ENCODE measurements at places on chromosomes 7 and 10.
A peak's percentile ranks its signal among the peaks of the same experiment; 100 is the strongest.

DNA sequence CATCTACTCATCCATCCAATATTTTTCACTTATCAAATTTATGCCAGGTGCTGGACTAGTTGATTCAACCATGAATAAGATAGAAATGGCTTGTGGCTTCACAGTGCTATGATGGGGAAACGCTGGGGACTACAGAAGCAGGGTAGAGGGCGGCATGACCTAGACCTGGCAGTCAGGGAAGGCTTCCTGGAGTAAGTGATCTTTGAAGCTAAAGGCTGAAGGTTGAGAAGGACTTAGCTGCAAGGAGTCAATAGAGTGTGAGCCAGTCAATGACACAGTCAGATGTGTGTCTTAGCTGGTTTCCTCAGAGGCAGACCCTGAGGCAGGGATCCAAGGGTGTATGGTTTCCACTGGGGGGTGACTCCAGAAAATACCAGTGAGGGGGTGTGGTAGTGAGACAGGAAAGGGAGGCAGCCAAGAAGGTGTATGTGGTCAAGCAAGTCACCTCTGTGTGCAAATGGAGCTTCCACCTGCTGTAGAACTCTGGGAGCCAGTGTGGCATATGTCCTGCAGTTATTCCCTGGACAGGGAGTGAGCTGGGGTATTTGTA lies 10.3 kb downstream of the PRF1 start:
- peak; percentile 8 for DNase-seq

GRCh38 chr7:159122276-159122675 lies 22.4 kb downstream of the VIPR2 start:
- no peak for DNase-seq

GRCh38 chr7:129750091-129750490 lies 138.6 kb downstream of the NRF1 start:
- no peak for DNase-seq

DNA sequence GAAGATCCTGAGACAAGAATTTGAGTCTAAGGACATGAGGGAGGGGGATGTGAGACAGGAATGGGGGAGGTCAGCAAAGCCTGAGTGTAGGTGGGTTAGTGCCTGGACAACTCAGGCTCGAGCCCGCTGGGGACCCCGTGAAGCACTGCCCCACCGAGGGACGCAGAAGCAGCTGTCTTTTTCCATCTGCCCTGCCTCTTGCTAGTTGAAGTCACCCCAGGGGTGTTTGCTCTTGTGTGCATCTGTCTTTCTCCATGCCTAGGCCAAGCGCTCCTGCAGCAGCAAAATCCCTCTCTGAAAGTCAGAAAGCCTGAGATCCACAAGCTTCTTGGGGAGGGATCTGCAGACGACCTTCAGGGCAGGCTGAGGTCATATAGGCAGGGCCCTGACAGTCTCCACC lies 79.0 kb upstream of the CELF2 start:
- DNase-seq: no peak

DNA sequence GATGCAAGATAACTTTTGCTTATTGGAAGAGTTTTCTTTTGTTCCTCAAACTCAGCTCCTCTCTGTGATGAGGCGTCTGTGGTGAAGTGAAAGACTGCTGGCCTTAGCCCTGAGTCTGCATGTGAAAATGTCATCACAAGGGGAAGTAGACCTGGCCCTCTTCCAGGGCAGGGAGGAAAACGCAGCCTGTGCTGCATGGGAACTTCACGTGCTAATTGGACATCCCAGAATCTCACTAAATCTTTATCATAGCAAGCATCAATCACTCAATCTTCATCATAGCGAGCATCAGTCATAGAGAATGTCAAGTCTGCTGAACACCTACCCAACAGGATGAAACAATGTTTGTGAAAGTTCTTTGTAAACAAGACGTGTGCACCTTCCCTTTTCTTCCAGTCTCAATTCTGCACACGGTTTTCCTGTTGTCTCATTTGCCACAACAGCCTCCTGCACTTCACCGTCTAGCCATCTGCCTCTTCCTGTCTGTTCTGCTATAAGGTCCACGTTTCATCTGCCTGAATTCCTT lies 314.6 kb downstream of the FRMD4A start:
- peak; percentile 52 for DNase-seq

DNA sequence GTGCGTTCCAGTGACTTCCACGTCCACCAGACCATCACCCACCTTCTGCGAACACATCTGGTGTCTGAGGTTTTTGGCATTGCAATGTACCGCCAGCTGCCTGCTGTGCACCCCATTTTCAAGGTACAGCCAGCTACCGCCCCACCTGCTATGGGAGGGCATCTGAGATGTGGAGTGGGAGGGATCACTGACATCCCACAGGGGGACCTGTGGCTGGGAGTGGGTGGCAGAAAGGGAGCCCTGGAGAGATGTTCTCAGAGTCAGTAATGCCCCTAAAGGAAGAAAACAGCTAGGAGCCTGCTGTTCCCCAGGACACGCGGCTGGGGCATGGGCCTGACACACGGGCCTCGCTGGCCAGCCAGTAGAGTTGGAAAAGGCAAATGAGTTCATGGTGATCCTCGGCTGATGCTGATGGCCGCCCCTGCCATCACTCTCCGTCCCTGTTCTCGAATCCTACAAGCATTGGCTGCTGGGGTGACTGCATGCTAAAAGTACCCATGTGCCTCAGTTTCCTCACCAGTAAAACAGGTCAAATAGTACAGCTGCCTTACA lies 66.6 kb downstream of the ALOX5 start:
- peak; percentile 38 for DNase-seq

DNA sequence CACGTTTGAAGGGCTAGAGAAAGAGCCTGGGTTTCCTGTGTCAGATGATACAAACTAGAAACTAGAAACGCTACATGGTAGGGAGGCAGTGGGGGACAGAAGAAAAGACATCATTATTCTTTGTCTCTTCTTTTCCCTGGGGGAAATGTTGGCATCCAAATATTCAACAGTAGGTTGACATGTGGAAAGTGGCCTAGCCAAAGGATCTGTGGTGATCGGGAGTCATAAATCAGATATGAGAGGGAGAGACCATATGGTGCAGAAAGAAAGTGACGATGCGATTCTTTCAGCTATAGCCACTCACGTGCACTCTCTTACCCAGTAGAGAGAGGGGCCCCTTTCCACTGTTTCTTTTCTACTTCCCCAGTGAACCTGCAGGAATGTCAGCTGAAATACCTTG lies 964.7 kb downstream of the LRMDA start:
- no peak for DNase-seq

- DNase-seq: no peak
These were observed 62.6 kb downstream of the CALD1 start for GRCh38 chr7:134842062-134842461.

- no peak for DNase-seq
These were observed 25.9 kb downstream of the TNRC18 start for GRCh38 chr7:5397736-5398135.

- DNase-seq: no peak
These were observed 63.5 kb downstream of the PAX2 start for GRCh38 chr10:100808876-100809275.

DNA sequence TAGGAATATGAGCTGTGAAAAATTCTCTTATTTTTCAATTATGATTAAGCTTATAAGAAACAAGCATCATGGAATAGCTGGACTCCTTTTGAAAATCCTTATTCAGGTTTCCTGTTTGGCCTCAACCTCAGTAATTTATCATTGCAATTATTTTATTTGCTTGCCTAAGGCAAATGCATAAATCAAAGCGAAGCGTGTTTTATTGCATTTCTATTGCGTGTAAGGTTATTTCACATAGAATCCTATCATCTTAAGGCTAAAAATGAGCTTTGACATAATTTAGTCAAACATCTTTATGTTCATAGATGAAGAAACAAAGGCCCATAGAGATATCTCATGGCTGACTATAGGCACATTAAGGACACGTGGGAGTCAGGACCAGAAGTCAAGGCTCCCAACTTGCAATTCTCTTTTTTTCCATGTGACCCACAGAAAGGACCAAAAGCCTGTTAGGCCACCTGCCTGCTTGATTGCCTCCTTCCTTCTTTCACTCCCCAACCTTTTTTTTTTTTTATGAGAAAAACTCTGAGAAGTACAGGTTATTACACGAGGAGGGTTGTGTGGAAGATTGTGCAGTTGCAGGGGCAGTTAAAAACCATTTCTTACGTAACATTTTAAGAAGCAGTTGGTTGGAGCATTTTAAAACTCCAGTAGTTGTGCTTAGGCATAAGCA lies 261.0 kb downstream of the HDAC9 start:
- DNase-seq: no peak

DNA sequence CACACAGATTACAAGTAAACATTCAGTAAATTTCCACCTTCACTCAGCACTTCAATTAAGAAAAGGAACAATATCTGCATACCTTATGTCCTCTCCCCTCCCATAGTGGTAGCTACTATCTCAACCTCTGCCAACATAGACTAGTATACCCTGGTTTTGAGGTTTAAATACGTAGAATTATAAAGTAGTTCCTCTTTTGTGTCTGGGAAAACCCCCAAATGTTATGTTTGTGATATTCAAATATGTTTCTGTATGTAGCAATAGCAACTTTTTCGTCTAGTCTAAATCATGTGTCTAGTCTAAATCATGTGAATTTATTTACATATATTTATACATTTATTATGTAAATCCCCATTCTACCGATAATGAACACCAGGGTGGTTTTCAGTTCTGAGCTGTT lies 13.2 kb upstream of the CAMK2B start:
- no peak for DNase-seq

DNA sequence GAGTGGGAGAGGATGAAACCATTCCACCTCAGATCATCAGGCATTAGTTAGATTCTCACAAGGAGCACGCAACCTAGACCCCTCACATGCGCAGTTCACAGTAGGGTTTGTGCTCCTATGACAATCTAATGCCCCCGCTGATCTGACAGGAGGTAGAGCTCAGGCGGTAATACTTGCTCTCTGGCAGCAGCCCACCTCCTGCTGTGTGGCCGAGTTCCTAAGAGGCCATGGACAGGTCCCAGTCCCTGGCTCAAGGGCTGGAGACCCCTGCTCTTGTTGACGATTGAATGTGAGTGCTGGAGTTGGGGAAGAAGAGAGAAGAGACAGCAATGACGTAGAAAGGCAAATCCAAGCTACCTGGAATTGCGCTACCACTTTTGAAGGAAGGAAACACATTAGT lies 267.2 kb downstream of the TFEC start:
- no peak for DNase-seq

GRCh38 chr10:71581376-71581775 lies 138.2 kb downstream of the C10orf105 start:
- DNase-seq: no peak

GRCh38 chr7:16883918-16884317 lies 2.1 kb upstream of the AGR3 start:
- DNase-seq: no peak

DNA sequence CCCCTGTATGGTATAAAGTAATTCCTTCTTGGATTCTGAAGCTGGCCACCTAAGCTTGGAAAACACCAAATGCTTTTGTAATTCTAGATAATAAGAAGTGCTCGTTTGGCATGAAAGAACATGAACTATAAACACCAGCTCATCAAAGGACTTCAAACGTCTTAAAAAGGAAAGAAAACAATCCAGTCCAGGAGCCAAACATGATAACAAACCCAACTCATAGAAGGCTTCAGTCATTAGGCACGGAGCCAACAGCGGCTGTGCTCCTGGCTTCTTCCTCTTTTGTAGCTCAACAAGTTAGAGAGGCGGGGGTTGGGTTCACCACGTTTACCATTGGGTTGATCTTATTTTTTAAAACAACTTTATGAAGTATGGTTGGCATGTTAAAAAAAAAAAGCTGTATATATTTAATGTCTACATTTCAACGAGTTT lies 56.4 kb upstream of the ECHDC3 start:
- DNase-seq: no peak

DNA sequence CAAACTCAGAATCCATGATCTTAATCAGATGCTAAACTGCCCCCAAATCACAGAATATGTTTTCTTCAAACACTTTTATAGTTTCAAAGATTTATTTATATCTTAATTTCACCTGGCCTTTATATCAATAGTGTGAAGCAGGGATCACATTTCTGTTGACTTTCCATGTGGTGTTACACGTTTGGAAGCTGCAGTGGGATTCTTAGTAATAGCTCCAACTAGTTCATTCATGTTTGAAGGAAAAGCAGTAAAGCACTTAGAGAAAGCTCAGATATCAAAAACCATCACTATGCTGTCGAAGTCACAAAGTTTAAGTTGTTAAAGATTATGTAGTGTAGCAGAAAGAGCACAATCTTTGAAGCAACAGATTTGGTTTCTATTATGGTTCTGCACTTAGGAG lies 16.8 kb downstream of the ENO4 start:
- DNase-seq: no peak

DNA sequence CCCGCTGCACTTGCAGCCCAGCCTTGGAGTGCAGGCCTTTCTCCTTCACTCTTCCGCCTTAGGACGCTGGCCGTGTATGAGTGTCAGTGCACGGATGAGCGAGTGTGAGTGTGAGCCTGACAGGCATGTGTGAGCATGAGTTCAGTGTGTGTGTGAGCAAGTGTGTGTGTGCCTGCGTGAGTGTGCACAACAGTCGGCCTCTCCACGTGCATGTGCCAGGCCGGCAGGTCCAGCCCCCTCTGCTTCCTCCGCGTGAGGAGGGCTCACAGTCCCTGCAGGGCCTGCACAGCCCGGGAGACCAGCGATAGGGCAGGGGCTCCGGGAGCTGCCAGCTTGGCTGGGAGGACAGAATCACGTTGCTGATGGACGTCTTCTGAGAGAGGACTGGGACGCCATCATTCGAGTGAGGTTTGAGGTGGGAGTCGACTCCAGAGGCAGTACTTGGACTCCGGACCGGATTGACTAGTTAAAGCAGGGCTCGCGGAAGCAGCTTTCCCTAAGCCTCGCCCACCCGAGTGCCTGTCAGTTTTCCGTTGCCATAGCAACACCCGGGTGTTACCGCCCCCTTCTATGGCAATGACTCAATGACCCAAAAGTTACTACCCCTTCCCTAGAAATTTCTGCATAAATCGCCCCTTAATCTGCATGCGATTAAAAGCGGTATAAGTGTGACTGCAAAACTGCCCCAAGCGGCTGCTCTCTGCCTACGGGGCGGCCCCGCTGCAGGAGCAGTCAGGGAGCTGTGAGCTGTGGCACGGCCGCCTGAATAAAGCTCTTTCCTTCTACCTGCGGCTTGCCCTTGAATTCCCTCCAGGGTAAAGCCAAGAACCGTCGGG lies 19.6 kb upstream of the CFAP46 start:
- no peak for DNase-seq

DNA sequence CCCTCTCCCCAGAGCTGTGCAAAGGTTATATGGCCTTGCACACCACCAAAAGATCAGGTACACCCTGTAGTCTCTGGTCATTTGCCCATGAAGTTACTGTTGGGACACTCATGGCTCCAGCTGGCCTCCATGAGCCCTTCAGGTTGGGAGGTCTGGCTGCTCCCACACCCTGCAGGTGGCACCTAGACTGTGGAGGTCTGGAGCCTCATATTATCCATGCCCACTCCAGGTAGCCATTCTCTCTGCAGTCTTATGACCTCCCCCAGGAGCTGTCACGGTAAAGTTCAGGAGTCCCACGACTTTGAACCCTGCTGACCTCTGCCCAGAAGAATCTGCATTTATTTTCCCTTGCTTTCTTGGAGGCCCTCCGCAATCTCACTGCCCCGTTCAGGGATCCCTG lies 39.2 kb upstream of the GAD2 start:
- DNase-seq: no peak

- DNase-seq: no peak
These were observed 1307.6 kb downstream of the XPNPEP1 start for GRCh38 chr10:108615576-108616320.

All from left lobe of liver (tissue), 2 donors.